Calu3 (cell line): ENCODE measurements at places on chromosomes 1 and 21. TPM values are rescaled to one million over a fixed set of nuclear protein-coding genes. Genes with fewer than 3 reads are reported as not detected.

DHDDS gene
- total RNA-seq: 32.8 and 42.8 TPM in 2 replicates

DNA sequence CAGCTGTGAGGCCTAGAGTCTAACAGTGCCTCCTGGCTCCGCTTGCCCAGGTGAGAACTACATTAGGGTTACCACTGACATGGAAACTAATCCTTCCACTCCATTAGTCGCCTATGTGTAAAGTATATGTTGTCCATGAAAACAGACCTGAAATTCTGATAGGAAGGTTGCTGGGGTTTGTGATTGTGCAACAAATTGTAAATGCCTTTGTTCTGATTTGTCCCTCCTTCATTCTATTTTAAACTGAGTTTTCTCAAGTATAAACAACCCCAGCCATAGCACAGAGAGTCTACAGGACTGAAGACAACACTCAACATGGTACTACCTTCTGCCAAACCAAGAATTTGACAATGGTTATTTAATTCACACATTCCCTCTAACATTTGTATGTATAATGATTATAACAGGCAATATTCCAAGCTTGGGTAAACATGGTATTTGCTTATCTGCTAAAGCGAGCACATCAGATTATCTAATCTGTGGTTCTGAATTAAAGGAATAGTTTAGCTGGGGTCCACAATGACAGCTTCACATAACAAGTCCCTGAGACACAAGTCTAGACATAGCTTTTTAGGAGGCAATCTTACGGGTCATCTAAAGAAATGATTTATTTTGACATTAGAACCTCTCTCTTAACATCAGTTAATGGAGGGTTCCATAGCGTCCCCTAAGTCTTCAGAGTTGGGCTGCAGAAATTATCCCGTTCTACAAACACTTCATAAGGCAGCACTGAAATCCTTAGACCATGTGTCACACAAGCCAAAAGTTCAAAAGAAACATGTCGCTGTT, 633.0 kb downstream of the SMYD3 start:
- no peak for DNase-seq
- no peak overlapping the region for H3K27ac ChIP-seq
- H3K27me3 ChIP-seq: no peaks in the 10 kb centered on the region
- H3K4me3 ChIP-seq: no peak overlapping the region
- H3K4me1 ChIP-seq: no peaks in the 10 kb centered on the region

DNA sequence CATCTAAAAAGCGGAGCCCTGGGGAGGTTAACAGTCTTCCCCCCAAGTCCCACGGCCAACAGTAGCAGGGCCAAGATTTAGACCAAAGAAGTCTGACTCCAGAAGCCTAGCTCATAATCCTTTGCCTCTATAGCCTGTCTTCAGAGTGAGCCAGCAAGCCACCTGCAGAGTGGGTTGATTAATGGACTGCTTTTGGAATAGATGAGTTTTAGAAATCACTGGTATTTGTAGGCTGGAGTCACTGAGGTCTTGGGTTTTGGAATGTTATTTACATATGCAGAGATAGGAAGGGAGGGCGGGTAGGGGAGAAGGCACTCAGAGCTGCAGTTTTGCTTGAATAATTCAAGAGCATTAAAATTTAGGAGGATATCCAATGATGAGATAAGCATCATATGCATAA, 90.8 kb upstream of the L1TD1 start:
- no peaks in the 10 kb centered on the region for H3K4me1 ChIP-seq
- peaks cover 5% of the 10 kb centered on the region for H3K36me3 ChIP-seq
- DNase-seq: no peak
- H3K27ac ChIP-seq: no peak overlapping the region
- no peaks in the 10 kb centered on the region for H3K27me3 ChIP-seq
- H3K4me3 ChIP-seq: no peak overlapping the region

- DNase-seq: no peak
- H3K36me3 ChIP-seq: no peaks in the 10 kb centered on the region
- H3K4me1 ChIP-seq: no peaks in the 10 kb centered on the region
These were observed 175.3 kb downstream of the PLPPR4 start for GRCh38 chr1:99439433-99440075.

DNA sequence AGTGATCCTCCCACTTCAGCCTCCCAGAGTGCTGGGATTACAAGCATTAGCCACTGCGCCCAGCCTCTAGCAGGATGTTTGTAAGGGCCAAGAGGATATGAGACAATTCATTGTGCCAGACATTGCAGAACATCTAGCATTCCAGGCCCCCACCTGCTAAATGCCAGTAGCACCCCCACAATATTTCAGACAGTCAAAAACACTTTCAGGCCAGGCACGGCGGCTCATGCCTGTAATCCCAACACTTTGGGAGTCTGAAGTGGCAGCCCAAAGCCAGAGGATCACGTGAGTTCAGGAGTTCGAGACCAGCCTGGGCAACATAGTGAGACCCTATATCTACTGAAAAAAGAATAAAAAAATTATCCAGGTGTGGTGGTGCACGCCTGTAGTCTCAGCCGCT, 12.9 kb downstream of the PPIE start:
- peaks cover 30% of the 10 kb centered on the region for H3K36me3 ChIP-seq
- H3K4me1 ChIP-seq: no peaks in the 10 kb centered on the region
- no peaks in the 10 kb centered on the region for H3K27me3 ChIP-seq
- no peak overlapping the region for H3K27ac ChIP-seq

DNA sequence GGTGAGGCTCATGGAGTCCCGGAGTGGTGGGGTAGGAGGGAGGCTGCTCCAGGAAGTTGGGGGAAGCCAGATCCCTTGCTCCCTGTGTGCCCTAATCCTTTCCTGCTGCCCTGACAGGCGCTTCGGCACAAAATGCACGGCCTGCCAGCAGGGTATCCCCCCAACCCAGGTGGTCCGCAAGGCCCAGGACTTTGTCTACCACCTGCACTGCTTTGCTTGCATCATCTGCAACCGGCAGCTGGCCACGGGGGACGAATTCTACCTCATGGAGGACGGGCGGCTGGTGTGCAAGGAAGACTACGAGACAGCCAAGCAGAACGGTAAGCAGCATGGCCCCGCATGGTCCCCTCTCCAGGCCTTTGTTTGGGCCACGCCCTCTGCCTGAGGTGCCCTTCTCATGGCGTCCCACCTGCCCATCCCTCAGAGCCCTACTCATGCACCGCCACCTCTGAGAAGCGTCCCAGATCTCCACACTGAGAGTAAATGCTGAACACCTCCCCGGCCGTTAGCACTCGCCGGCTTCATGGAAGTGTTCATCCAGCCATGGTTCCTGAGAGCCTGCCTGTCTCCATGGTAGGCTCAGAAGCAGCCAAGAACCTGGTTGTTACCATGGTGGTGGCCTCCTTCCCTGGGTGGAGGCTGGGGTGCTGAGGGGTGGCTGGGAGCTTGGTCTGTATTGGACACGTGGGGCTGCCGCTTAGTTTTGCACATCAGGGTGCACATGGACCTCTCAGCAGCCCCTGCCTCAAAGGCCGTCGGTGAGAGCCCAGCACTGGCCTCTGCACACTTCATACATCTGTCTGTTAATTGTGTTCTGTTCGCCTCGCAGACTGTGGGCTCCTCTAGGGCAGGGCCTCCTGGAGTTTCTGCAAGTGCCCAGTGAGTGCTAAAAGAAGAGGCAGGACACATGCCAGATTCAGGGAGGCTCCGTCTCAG, 36.5 kb downstream of the LHX4 start:
- peaks cover 13% of the 10 kb centered on the region for H3K4me1 ChIP-seq
- no peak for DNase-seq
- H3K4me3 ChIP-seq: no peak overlapping the region
- no peak overlapping the region for H3K27ac ChIP-seq
